CD4-positive, alpha-beta T cell treated with Interleukin-4 for 4 hours (primary cell): ENCODE measurements at places on chromosomes 7 and 10.
A peak's percentile ranks its signal among the peaks of the same experiment; 100 is the strongest.

GRCh38 chr7:131111081-131111576 is 216.5 kb upstream of the MKLN1 start:
- peak; percentile 62 for DNase-seq

DNA sequence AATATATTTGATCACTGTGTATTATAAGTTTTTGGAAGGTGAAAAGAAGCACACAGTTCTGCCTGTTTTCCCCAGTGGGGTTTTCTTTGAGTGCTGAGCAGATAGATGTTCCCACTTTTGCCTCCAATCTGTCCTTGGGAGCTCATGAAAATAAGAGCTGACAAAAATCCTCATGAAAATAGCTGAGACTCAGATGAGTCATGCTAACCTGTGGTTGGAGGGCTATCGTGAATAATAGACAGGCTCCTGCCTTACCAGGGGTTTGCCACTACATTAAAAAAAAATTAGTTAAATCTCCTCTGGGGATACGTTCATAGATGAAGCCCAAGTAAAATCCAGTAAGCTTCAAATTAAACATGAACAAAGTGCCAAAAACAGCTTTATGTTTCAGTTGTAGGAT is 10.9 kb upstream of the AOAH start:
- no peak for DNase-seq

DNA sequence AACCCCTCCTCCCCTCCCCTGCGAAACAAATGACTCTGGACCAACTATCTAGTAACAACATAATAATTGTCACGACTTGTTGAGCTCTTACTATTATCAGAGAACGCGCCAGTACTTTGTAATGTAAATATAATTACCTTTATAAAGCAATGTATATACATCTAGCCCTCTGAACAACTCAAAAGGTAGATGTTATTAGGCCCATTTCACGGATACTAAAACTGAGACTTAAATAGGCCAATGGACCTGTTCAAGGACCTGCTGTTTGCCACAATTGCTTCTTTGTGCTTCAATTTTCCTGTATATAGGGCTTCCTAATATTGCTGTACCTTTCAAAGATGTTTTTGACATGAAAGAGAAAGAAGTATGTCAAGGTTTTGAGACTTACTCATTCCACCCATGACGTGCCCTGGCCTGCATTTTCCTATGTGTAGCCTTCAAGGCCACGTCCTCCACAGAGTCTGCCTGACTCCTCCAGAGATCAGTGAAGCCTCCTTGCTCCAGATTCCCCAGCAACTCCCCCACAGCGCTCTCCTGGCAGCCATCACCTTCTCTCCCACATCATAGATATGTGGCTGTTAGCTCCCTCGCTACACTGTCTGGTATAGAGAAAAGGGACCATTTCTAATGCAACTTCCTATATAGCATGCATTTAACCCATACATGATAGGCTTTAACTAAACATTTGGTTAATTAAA is 156.6 kb downstream of the SKIDA1 start:
- no peak for DNase-seq

- no peak for DNase-seq
Observed at GRCh38 chr7:116384936-116385635, 114.5 kb upstream of the CAV2 start.

DNA sequence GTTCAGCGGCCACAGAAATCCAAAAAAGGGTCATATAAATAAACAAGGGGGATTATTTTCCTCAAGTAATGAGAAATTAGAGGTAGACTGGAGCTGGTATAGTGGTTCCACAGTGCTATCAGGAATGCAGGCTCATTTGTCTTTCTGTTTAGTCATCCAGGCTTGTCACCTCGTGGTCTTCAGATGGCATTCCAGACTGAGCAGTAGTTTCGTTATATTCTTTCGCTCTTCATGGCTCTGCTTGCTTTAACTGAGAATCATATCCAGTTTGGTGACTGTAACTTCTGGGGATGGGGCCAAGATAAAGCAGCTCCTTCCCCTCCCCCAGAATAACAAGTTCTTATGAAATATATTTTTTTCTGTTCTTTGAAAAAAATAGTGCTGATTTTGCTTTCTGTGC is 9.5 kb downstream of the ANKIB1 start:
- DNase-seq, result no peak

DNA sequence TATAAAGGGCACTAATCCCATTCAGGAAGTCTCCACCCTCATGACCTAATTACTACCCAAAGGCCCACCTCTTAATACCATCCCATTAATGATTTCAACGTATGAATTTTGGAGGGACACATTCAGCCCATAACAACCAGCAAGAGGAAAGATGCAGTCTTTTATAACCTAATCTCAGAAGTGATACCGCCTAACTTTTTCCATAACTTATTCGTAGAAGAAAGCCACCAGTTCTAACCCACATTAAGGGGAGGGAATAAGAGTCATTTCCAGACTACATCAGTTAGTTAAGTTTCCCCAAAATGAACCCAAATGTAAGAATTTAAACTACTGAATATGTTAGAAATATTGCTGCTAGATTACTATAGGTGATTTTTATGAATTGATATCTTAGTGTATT is 32.1 kb upstream of the LHFPL3 start:
- no peak for DNase-seq

- DNase-seq, result no peak
Observed at GRCh38 chr10:13831711-13832141, 245.0 kb downstream of the PRPF18 start.

DNA sequence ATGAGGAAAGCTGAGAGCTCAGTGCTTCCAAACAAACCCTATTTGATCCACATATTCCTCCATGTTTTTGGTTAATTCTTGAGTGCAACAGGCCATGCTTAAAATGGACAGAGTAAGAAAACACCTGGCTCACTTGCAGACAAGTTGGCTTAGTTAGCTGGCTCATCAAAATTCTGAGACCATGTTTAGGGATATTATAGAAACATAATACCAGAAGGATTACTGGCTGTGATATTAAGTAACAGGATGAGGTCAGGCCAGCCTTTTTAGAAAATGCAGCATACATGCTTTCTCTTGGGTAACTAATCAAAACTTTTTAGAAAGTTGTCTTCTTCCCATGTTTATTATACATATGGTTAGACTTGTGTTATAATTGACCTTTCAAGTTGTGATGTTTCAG is 867.2 kb upstream of the LRRTM3 start:
- DNase-seq, result no peak

DNA sequence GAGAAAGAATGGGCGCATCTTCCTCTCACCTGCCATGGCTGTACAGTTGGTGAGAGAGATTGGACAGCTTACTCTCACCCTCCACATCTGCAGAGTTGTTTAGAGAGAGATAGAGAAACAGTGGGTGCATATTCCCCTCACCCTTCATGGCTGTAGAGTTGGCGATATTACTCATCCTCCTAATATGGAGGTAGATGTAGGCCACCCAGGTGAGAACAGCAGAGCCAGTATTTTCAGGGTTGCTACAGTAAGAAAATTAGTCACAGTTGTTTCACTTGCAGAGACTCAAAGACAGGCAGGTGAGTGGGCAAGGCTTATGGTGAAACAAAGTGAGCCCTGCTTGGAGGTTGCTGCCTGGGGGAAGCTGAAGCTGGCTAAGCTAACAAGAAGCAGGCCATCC is 65.0 kb upstream of the PFKP start:
- DNase-seq, result no peak

DNA sequence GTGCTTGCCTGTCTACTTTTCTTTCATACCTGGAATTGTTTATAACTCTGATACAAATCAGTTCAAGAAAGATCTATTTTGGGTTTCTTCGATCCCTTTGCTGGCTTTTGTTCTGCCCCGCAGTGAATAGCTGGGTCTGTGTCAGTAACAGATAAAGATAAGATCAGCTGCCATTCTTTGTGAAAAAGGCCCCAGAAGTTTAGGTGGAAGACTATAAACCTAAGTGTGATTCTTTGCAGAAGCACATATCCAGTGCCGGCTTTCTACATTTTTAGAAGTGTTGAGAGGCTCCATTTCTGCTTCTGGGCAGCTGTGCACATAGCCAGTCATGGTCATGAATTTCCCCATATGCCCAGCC is 686.4 kb upstream of the C7orf33 start:
- no peak for DNase-seq

GRCh38 chr10:132542819-132543218 is 5.2 kb downstream of the INPP5A start:
- DNase-seq, result no peak

DNA sequence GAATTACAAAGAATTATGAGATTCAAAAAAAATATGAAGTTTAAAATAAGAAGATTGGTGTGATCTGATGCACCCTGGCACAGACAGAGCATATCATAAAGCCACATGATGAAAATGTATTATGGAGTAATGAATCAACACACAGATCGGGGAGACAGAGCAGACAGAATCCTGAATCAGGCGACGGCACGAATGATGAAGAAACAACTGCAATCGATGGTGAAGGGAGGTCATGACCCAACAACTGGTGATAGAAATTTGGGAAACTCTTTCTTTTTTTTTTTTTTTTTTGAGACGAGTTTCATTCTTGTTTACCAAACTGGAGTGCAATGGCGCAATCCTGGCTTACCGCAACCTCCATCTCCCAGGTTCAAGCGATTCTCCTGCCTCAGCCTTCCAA is 1054.0 kb downstream of the TYW1 start:
- no peak for DNase-seq

DNA sequence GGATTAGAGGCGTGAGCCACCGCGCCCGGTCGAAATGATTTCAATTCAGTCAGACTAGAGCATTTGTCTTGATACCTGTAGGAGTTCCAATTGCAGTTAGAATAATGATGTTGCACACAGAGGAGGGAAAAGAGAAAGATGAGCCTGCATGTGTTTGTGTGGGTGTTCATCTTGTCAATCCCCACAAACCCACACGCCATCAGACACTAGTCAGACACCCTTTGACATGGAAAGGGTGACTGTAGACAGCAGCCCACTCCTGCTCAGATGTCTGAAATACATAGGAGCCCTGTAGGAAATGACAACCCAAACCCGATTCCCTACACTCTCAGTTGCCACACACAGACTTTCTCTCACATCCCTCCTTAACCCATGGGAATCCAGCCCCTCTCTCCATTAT is 92.0 kb downstream of the ABLIM1 start:
- DNase-seq, result no peak

- no peak for DNase-seq
Observed at GRCh38 chr10:79056361-79056735, 12.4 kb upstream of the ZMIZ1 start.

DNA sequence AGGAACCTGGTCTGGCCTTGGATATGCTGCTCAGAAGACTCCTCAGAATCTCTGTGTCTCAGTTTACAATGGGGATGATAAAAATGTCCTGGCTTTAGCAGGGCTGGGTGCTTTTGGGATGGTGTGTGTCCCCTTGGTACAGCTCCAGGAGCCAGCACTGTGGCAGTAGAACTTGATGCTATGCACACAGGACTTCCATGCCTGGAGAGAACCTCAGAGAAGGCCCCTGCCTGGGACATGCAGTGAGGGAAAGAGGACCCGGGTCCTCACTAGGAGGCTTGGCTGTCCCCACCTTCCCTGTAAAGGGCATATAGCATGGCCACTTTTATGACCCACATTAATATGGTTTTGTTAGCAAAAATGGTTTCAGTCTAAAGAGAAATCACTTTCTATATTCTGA is 100.5 kb downstream of the GLRX3 start:
- no peak for DNase-seq

GRCh38 chr7:13987395-13987794 is 2.1 kb downstream of the ETV1 start:
- no peak for DNase-seq
